ENCODE measurements at places on chromosomes 6 and 20. TPM values are rescaled to one million over a fixed set of nuclear protein-coding genes. Genes with fewer than 3 reads are reported as not detected.

TBC1D20 gene
- 4.8 TPM for polyA plus RNA-seq

EYA4 gene
- polyA plus RNA-seq: 0.05 TPM

ACOT13 gene
- 190 TPM for polyA plus RNA-seq

DNA sequence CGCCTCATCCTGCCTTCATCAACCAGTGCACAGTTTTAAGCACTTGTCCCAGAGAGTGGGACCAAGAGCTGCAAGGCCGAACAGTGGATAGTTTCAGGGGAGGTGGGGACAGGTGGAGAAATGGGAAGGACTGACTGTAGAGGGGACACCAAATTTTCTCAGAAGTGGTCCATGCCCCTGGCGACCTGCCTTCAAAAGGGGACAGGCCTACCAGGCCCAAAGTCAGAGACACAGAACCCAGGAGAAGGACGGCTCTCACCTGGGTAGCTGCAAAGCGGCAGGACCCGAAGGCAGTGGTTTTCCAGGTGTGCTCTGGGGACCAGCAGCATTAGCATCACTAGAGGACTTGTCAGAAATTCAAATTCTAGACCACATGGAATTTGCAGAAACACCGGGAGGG, 5.8 kb downstream of the TFEB start:
- H3K36me3 ChIP-seq: no peaks in the 10 kb centered on the region
- H3K27me3 ChIP-seq: peaks cover 18% of the 10 kb centered on the region
- H3K4me3 ChIP-seq: peak overlapping the region; percentile 29
- no peak overlapping the region for H3K27ac ChIP-seq
- H3K4me1 ChIP-seq: peaks cover 25% of the 10 kb centered on the region
- peak; percentile 48 for DNase-seq

DNA sequence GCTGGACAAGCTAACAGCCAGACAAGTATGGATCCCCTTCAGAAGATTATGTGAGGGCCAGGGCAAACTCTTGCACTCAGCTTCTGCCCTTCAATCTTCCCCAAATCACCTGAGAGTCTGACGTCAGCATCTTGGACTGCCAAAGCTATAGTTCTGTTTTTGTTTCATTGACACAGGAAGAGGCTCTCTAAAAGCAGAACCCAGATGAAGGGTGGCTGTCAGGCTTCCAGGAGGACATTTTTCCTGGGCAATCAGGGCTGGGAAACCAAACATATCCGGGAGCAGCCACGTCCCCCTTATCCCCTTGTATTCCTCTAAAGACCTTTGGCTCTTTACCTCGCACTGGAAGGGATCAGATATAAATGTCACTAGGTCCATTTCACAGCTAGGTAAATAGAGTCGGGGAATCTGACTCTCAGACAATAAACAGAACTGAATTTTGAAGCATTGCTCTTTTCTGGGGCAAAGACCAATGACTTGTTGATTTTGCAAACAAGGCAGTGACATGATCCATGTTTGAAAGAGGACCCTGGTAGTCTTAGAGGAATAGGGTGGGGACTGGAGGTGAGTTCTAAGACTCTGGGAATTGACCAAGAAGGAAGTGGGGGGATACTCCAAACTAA, 13.3 kb downstream of the MAFB start:
- no peak overlapping the region for H3K4me3 ChIP-seq
- H3K27me3 ChIP-seq: peaks cover 28% of the 10 kb centered on the region
- no peak for DNase-seq
- no peak overlapping the region for H3K27ac ChIP-seq

- H3K27me3 ChIP-seq: no peaks in the 10 kb centered on the region
- no peaks in the 10 kb centered on the region for H3K4me1 ChIP-seq
- no peak overlapping the region for H3K27ac ChIP-seq
- peaks cover 4% of the 10 kb centered on the region for H3K36me3 ChIP-seq
- H3K4me3 ChIP-seq: no peak overlapping the region
- DNase-seq: peak; percentile 58
These were observed 264.3 kb upstream of the RIMS1 start for GRCh38 chr6:71621918-71622519.

DNA sequence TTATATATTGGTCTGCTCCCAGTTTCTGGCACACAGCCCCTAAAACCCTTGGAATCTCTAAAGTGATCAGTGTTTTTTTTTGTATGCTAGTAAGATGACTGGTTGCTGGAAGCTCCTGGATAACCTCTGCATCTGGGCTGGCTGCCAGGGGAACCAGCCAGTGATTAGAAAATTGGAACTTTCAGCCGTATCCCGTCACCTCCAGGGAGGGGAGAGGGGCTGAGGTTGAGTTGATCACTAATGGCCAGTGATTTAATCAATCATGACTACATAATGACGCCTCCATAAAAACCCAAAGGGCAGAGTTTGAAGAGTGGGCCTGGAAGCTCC, 48.0 kb upstream of the NOP56 start:
- no peaks in the 10 kb centered on the region for H3K27me3 ChIP-seq
- H3K4me3 ChIP-seq: no peak overlapping the region
- H3K36me3 ChIP-seq: no peaks in the 10 kb centered on the region
- no peaks in the 10 kb centered on the region for H3K4me1 ChIP-seq
- DNase-seq: no peak

GRCh38 chr6:89270951-89271721, 44.0 kb downstream of the GABRR2 start:
- no peak overlapping the region for H3K4me3 ChIP-seq
- no peaks in the 10 kb centered on the region for H3K4me1 ChIP-seq
- H3K36me3 ChIP-seq: no peaks in the 10 kb centered on the region
- no peaks in the 10 kb centered on the region for H3K27me3 ChIP-seq
- DNase-seq: no peak

DNA sequence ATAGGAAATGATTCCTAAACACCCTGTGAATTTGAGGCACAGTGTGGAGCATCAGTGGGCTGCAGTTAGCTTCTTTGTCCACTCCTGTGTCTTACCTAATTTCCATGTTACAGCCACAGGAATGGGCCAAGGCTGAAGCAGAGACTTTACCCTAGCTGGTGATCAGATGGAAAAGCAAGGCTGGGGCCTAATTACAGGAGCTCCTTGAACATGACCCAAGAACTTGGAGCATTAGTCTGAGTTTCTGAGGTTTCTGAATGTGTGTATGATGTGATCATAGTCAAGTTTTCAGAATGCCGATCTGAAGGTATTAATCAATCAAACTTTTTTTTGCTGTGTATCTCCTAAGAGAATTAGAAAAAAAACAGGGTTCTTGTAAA, 18.0 kb downstream of the HECA start:
- H3K36me3 ChIP-seq: no peaks in the 10 kb centered on the region
- H3K27ac ChIP-seq: no peak overlapping the region
- H3K27me3 ChIP-seq: no peaks in the 10 kb centered on the region

DNA sequence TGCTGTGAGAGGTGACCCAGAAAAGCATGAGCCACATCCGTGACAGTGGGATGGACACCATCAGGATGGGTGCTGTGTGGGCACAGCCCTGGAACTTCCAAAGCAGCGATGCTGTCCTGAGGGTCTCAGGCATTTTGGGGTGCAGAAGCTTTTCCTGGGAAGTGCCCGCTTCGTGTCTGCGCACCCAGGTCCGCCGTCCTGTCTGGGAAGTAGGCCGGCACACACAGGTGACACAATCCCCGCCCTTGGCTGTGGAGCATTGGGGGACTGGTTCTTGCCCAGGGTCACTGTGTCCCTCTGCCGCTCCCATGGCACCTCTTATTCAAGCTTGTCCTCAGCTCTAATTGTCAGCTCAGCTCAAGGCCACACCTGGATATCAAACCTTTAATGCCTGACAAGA, 112.6 kb downstream of the ZDHHC14 start:
- no peak overlapping the region for H3K4me3 ChIP-seq
- H3K27me3 ChIP-seq: no peaks in the 10 kb centered on the region
- peaks cover 2% of the 10 kb centered on the region for H3K4me1 ChIP-seq
- DNase-seq: no peak
- no peak overlapping the region for H3K27ac ChIP-seq
- H3K36me3 ChIP-seq: no peaks in the 10 kb centered on the region

All from GM23338 (cell line).